ENCODE measurements at places on chromosomes 1 and 21. TPM values are rescaled to one million over a fixed set of nuclear protein-coding genes. Genes with fewer than 3 reads are reported as not detected.
A peak's percentile ranks its signal among the peaks of the same experiment; 100 is the strongest.

DNA sequence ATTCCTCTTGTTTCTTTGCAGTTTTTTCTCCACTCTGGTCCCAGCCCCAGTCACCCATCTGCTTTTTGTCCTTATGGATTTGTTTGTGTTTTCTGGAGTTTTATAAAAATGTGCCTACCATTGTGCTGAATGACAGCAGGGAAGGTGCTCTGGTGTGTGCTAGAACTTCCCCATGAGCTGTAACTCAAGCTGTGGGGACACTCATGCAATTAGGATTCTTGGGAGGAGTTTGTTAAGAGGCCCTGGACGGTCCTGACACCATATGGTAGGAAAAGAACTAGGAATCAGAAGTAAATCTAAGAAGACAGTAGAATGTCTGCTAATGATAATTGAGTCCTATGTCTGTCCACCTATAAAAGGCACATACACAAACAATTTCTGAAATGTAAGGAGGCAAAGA lies 27.4 kb downstream of the URB2 start:
- no peaks in the 10 kb centered on the region for H3K36me3 ChIP-seq
- H3K4me3 ChIP-seq, result no peak overlapping the region
- H3K27ac ChIP-seq, result no peak overlapping the region
- H3K4me1 ChIP-seq, result no peaks in the 10 kb centered on the region

- no peak overlapping the region for H3K4me3 ChIP-seq
- no peaks in the 10 kb centered on the region for H3K4me1 ChIP-seq
- no peaks in the 10 kb centered on the region for H3K36me3 ChIP-seq
- H3K27ac ChIP-seq, result no peak overlapping the region
- DNase-seq, result no peak
These were observed 180.3 kb downstream of the NEGR1 start for GRCh38 chr1:72101840-72102632.

- H3K27me3 ChIP-seq, result peaks cover 28% of the 10 kb centered on the region
- H3K27ac ChIP-seq, result no peak within 1 kb of the TSS
- DNase-seq, result peak; percentile 88
- H3K4me1 ChIP-seq, result peaks cover 4% of the 10 kb centered on the region
- peak within 1 kb of the TSS; percentile 73 for H3K4me3 ChIP-seq
These were observed at the start of gene SPSB1 for GRCh38 chr1:9292361-9293240. SPSB1 (plus strand) TSS chr1:9292894; CDS start chr1:9355892, 62,998 bp downstream.

- H3K4me3 ChIP-seq, result no peak overlapping the region
- H3K36me3 ChIP-seq, result no peaks in the 10 kb centered on the region
- H3K4me1 ChIP-seq, result peaks cover 28% of the 10 kb centered on the region
- peak; percentile 23 for DNase-seq
- H3K27ac ChIP-seq, result no peak overlapping the region
These were observed 83.5 kb upstream of the ZNF326 start for GRCh38 chr1:89911191-89911991.

Gene C1orf87
- total RNA-seq, result not detected

DNA sequence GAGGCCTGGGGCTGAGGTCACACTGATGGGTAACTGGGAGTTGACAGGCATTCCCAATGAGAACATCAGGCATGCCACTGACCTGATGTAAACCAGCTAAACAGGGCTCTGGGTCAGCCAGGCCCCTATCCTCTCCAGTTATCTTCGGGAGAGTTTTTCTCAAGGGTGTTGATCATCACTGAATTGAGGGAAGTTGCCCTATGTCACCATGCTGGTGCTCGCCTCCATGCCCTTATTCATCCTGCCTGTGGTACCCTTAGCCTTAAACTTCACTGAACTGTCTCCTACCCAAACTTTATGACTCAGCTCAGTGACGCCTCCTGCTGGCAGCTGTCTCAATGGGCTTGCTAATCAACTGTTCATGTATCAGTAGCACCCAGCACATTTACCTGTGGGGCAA lies 80.7 kb upstream of the TNR start:
- DNase-seq, result peak; percentile 58
- H3K4me3 ChIP-seq, result no peak overlapping the region

DNA sequence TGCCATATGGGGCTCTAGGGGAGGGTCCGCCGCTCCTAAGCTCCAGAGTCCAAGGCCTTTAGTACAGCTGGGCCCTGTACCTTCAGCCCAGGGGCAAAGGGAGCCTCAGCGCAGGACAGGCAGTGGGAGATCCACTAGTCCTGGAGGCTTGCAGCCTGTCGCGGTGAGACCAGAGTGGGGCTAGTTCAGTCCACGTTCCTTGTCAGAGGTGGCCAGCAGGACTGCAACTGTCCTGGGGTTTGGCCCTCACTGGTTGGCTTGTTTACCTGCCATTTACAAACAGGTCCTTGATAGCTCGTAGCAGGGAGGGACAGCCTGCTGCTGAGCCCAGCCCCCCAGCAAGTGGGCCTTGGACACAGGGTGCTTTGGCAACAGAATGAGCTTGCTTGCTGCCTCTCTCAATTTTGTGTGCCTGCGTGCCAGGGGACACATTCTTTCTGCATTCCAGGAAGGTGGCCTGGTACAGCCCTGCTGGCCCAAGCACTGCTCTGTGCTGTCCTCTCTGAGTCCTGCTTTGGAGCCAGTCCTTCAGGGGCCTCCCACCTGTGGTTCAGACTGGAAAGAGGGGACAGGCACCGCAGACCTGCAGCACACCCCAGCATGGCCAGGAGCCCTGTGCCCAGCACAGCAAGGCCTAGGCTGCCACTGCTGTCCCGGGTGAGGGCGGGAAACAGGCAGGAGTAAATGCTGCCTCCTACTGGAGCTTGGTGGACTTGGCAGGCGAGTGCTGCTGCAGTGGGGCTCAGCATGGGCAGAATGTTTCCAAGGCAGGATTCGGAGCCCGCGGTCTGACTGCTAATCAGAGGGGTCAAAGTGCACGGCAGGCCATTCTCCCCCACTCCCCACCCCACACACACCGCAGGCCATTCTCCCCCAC lies 15.2 kb downstream of the H6PD start:
- H3K4me3 ChIP-seq, result no peak overlapping the region
- peaks cover 7% of the 10 kb centered on the region for H3K27me3 ChIP-seq
- no peaks in the 10 kb centered on the region for H3K36me3 ChIP-seq
- peaks cover 54% of the 10 kb centered on the region for H3K4me1 ChIP-seq

- no peaks in the 10 kb centered on the region for H3K36me3 ChIP-seq
- H3K4me3 ChIP-seq, result no peak overlapping the region
- H3K27ac ChIP-seq, result no peak overlapping the region
- no peaks in the 10 kb centered on the region for H3K4me1 ChIP-seq
- no peaks in the 10 kb centered on the region for H3K27me3 ChIP-seq
- no peak for DNase-seq
These were observed 35.4 kb downstream of the FAAP20 start for GRCh38 chr1:2159124-2159523.

- peak overlapping the region; percentile 98 for H3K27ac ChIP-seq
- H3K27me3 ChIP-seq, result no peaks in the 10 kb centered on the region
- peak; percentile 91 for DNase-seq
- H3K4me3 ChIP-seq, result peak overlapping the region; percentile 31
- peaks cover 48% of the 10 kb centered on the region for H3K4me1 ChIP-seq
- H3K36me3 ChIP-seq, result no peaks in the 10 kb centered on the region
These were observed 40.7 kb upstream of the BCAR3 start for GRCh38 chr1:93722081-93723031.

GRCh38 chr1:41884256-41885230 lies 34.2 kb downstream of the HIVEP3 start:
- H3K36me3 ChIP-seq, result no peaks in the 10 kb centered on the region
- DNase-seq, result no peak
- no peak overlapping the region for H3K4me3 ChIP-seq
- no peaks in the 10 kb centered on the region for H3K4me1 ChIP-seq
- no peak overlapping the region for H3K27ac ChIP-seq

DNA sequence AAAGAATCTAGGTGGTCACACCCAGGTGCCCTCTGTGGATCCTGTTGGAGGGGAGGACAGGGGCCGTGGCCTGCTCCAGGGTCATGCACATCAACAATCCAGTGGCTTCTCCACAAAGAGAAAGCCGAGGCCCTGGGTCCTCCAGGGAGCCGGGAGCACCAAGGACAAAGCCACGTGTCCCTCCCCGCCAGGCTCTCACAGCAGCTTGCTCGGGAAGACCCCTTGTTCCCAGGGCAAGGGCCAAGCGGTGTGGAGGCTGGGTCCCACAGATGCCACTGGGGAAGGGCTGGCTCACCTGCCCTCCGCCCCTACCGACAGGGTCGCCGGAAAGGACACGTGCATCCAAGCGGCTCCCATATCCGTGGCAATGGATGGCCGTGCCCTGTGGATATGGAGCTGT lies 192.9 kb upstream of the VAMP3 start:
- no peak overlapping the region for H3K4me3 ChIP-seq
- H3K4me1 ChIP-seq, result no peaks in the 10 kb centered on the region
- DNase-seq, result no peak
- no peak overlapping the region for H3K27ac ChIP-seq
- H3K36me3 ChIP-seq, result no peaks in the 10 kb centered on the region
- H3K27me3 ChIP-seq, result no peaks in the 10 kb centered on the region

- peak; percentile 48 for DNase-seq
- peaks cover 59% of the 10 kb centered on the region for H3K27me3 ChIP-seq
- H3K4me3 ChIP-seq, result peak overlapping the region; percentile 75
These were observed 860 bp downstream of the TMEM63A start for GRCh38 chr1:225881081-225881958.

DNA sequence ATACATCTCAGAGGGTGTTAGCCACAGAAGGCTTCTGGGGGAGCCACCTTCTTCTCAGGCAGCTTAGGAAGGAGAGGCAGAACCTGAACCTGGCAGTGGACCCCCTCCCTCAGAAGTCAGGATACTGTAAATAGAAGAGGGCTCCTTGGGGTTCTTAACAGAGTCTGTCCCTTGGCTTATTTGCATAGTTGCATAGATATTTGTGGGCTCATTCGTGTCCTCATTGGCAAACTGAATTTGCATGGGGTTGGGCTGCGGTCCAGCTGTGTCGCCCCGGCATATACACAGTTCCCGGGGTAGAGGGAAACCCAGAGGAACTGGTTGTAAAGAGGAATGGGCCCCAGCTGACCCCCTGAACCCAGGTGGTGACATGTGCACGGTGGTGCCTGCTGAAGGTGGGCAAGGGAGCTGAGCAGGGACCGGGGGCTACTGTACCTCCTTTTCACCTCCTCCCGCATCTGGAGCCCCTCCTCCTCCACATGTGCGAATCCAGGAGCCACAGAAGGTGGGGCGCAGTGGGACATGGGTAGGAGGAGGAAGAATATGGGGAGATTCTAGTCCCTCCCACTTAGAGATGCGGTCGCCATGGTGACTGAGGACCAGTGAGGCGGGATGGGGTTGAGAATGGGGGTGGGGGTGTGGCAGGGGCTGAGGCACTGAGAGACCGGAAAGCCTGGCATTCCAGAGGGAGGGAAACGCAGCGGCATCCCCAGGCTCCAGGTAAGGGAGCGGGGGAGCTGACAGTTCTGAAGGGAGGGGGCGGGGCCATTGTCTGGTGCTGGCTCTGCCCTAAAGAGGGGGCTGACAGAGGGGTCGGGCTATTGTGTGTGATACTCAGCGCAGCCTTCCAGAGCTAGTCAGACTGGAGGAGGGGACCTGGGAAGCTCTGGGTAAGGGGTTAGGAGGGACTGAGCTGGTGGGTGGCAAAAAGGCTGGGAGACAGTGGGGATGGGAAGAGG lies 3.7 kb upstream of the SEMA4A start:
- H3K36me3 ChIP-seq, result no peaks in the 10 kb centered on the region
- H3K27ac ChIP-seq, result no peak overlapping the region
- peak; percentile 87 for DNase-seq
- H3K4me3 ChIP-seq, result peak overlapping the region; percentile 17

Gene CD53
- total RNA-seq, result not detected

- H3K4me3 ChIP-seq, result no peak overlapping the region
- H3K4me1 ChIP-seq, result peaks cover 14% of the 10 kb centered on the region
- DNase-seq, result no peak
- H3K27ac ChIP-seq, result no peak overlapping the region
- H3K27me3 ChIP-seq, result no peaks in the 10 kb centered on the region
- no peaks in the 10 kb centered on the region for H3K36me3 ChIP-seq
These were observed 59.9 kb upstream of the CNN3 start for GRCh38 chr1:94986783-94987182.

Gene SSX2IP
- 54.1 TPM for total RNA-seq

Gene LAMB3
- total RNA-seq, result 0.19 TPM

DNA sequence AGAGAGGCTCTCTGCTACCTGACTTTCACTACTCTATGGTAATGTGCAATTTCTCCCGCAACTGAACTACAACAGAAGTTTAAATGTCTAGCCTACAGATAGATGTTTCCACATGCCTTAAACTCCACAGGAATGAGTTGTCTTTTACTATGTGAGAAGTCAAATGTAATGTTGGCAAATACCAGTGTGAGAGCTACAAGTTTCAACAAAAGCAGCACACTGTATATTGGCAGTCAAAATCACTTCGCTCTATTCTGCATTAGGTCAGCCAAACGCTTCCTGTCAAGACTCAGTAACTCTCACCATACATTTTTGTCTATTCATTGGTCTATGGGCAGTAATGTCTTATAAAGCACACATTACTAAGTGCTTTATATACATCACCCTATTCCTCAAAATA lies 41.9 kb downstream of the LUZP1 start:
- H3K36me3 ChIP-seq, result no peaks in the 10 kb centered on the region
- no peaks in the 10 kb centered on the region for H3K27me3 ChIP-seq
- H3K4me1 ChIP-seq, result peaks cover 9% of the 10 kb centered on the region
- no peak for DNase-seq
- no peak overlapping the region for H3K27ac ChIP-seq
- no peak overlapping the region for H3K4me3 ChIP-seq

- peak overlapping the region; percentile 95 for H3K27ac ChIP-seq
- peak overlapping the region; percentile 67 for H3K4me3 ChIP-seq
- peaks cover 12% of the 10 kb centered on the region for H3K4me1 ChIP-seq
- DNase-seq, result peak; percentile 77
These were observed 655 bp downstream of the USF1 start for GRCh38 chr1:161044908-161045735.

GRCh38 chr1:218078916-218079315 lies 206.2 kb upstream of the RRP15 start:
- H3K4me3 ChIP-seq, result no peak overlapping the region
- H3K27ac ChIP-seq, result no peak overlapping the region
- peaks cover 17% of the 10 kb centered on the region for H3K4me1 ChIP-seq
- DNase-seq, result no peak

DNA sequence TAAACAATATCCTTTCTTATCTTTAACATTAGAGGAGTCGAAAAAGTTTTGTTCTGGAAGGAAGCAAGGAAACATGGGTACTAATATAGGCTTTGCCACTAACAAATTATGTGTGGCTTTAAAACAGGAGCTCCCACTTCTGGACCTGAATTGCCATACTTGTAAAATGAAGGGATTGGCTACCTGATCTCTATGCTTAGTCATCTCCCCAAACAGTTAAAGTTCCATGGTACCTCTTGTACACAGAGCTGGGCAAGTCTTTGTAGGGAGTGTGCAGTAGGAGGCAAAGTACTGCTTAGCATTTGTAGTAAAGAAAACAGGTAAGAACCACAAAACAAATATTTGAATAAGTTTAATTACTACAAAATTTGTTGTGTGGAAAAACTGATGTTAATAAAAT lies 81.3 kb downstream of the MAST2 start:
- no peaks in the 10 kb centered on the region for H3K36me3 ChIP-seq
- no peak overlapping the region for H3K27ac ChIP-seq
- no peak overlapping the region for H3K4me3 ChIP-seq
- H3K4me1 ChIP-seq, result no peaks in the 10 kb centered on the region

- no peaks in the 10 kb centered on the region for H3K27me3 ChIP-seq
- peaks cover 18% of the 10 kb centered on the region for H3K4me1 ChIP-seq
- no peak for DNase-seq
These were observed 74.4 kb downstream of the HMCN1 start for GRCh38 chr1:185808631-185809030.

GRCh38 chr1:236341298-236341697 lies 52.8 kb upstream of the EDARADD start:
- H3K36me3 ChIP-seq, result no peaks in the 10 kb centered on the region
- no peak overlapping the region for H3K4me3 ChIP-seq
- no peak overlapping the region for H3K27ac ChIP-seq
- DNase-seq, result no peak
- no peaks in the 10 kb centered on the region for H3K27me3 ChIP-seq
- no peaks in the 10 kb centered on the region for H3K4me1 ChIP-seq

Gene PKP1
- 0.02 TPM for total RNA-seq

- H3K27ac ChIP-seq, result no peak overlapping the region
- DNase-seq, result no peak
- no peaks in the 10 kb centered on the region for H3K4me1 ChIP-seq
- H3K27me3 ChIP-seq, result no peaks in the 10 kb centered on the region
These were observed 2.0 kb upstream of the OR14I1 start for GRCh38 chr1:248704606-248705005.

Data from neural progenitor cell (in vitro differentiated cells).